ENCODE measurements at places on chromosomes 11 and 22. TPM values are rescaled to one million over a fixed set of nuclear protein-coding genes. Genes with fewer than 3 reads are reported as not detected.
A peak's percentile ranks its signal among the peaks of the same experiment; 100 is the strongest.

- H3K36me3 ChIP-seq: no peaks in the 10 kb centered on the region
- H3K4me1 ChIP-seq: no peaks in the 10 kb centered on the region
- no peak overlapping the region for H3K4me3 ChIP-seq
- no peaks in the 10 kb centered on the region for H3K27me3 ChIP-seq
- DNase-seq: no peak
- H3K27ac ChIP-seq: no peak overlapping the region
These were observed 4.3 kb downstream of the KRTAP5-6 start for GRCh38 chr11:1701091-1701807.

DNA sequence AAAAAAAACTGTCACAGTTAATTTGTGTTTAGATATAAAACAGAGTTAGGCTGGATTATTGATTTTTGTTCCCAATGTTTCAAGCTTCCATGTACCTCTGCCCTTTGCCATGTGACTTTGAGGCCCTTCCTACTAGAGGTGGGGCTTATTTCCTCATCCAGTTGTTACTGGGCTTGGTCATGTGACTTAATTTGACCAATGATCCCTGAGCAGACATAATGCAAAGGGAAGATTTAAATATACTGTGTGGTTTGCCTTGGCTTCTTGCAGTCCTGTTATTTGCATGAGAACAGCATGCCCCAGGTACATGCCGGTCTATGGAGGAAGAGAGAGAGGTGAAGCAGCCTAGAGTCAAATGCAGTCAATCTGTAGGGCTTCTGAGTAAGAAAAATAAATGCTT is 347.0 kb downstream of the MIAT start:
- no peak overlapping the region for H3K4me3 ChIP-seq
- H3K4me1 ChIP-seq: peaks cover 7% of the 10 kb centered on the region
- no peaks in the 10 kb centered on the region for H3K27me3 ChIP-seq
- no peak overlapping the region for H3K27ac ChIP-seq
- peak; percentile 77 for DNase-seq
- no peaks in the 10 kb centered on the region for H3K36me3 ChIP-seq

DNA sequence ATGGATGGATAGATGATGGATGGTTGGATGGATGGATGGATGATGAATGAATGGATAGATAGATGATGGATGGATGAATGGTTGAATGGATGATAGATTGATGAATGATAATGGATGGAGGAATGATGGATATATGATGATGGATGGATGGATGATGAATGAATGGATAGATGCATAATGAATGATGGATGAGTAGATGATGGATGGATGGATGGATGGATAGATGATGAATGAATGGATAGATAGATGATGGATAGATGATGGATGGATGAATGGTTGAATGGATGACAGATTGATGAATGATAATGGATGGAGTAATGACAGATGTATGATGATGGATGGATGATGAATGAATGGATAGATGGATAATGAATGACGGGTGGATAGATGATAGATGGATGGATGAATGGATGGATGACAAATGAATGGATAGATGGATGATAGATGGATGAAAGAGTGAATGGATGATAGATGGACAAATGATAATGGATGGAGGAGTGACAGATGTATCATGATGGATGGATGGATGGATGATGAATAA is 1466.5 kb downstream of the BRD1 start:
- H3K36me3 ChIP-seq: no peaks in the 10 kb centered on the region
- H3K27ac ChIP-seq: no peak overlapping the region
- H3K4me3 ChIP-seq: no peak overlapping the region
- no peak for DNase-seq

- H3K4me3 ChIP-seq: no peak overlapping the region
- DNase-seq: no peak
- peaks cover 15% of the 10 kb centered on the region for H3K27me3 ChIP-seq
- no peaks in the 10 kb centered on the region for H3K36me3 ChIP-seq
- H3K4me1 ChIP-seq: peaks cover 47% of the 10 kb centered on the region
These were observed 265.8 kb downstream of the BUD13 start for GRCh38 chr11:116507016-116507415.

CRACR2B gene
- 64.1 TPM for total RNA-seq

KRTAP5-9 gene
- total RNA-seq: not detected

CDC42EP2 gene
- 19.0 TPM for total RNA-seq

OR6Q1 gene
- not detected for total RNA-seq

SHISAL1 gene
- total RNA-seq: 4.3 TPM
